ENCODE measurements at places on chromosomes 11 and 22.

GRCh38 chr22:45524966-45525365 lies 22.3 kb downstream of the FBLN1 start:
- no peak for DNase-seq

DNA sequence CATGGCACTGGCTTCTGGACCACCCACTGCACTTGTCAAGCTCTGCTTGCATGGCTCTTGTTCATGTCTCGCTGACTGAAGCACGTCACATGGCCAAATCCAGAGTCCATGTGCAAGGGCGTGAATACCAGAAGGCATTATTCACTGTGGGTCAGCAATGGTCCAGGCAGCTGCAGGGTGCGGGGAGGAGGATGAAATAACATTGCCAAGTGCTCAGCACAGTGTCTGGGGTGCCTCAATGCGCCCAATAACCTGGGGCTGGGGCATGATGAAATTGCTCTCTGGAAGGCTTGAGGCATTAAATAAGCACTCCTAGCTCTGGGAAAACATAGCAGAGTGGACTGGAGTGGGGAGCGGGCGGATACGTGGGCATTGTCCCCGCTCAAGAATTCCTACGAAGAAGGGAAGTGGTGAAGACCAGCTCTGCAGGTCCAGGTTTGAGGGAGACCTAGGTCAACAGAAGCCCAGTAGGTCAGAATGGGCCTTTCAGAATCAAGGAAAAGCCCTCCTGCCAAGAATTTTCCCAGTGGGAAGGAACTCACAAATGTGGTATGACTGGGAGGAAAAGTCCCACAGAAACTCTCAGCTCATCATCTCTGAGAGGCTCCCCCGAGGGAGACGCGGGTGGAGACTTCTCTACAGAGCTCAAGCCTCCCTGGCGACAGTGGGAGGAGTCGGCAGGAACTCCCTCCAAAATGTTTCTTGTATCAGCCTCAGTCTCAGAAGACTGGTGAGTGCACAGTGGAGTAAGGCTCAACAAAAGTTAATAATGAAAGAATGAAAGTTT lies 15.3 kb upstream of the ACCSL start:
- no peak for DNase-seq

GRCh38 chr22:18156878-18157713 lies 7.1 kb downstream of the USP18 start:
- peak; percentile 22 for DNase-seq

DNA sequence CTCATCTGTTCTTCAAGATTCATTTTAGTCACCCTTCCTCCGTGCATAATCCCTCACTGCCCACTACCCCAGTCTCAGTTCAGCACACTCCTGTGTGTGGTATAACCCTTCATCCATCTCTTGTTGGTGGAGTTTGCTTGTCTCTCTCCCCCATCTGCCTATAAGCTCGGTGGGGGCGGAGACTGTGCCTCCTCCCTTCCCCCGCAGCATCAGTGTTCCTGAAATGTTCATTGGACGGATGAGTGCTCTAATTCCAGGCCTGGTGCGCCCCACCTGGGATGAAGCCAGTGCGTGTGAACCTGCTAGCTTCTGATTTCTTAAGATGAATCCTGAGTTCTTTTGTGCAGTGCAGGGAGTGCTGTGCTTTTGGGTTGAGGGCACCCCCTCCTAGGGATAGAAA lies 100.0 kb downstream of the GRIK4 start:
- no peak for DNase-seq

- no peak for DNase-seq
These were observed 99.3 kb downstream of the FDX1 start for GRCh38 chr11:110529043-110529442.

- peak; percentile 26 for DNase-seq
These were observed 262.5 kb downstream of the DCDC1 start for GRCh38 chr11:31106968-31107576.

DNA sequence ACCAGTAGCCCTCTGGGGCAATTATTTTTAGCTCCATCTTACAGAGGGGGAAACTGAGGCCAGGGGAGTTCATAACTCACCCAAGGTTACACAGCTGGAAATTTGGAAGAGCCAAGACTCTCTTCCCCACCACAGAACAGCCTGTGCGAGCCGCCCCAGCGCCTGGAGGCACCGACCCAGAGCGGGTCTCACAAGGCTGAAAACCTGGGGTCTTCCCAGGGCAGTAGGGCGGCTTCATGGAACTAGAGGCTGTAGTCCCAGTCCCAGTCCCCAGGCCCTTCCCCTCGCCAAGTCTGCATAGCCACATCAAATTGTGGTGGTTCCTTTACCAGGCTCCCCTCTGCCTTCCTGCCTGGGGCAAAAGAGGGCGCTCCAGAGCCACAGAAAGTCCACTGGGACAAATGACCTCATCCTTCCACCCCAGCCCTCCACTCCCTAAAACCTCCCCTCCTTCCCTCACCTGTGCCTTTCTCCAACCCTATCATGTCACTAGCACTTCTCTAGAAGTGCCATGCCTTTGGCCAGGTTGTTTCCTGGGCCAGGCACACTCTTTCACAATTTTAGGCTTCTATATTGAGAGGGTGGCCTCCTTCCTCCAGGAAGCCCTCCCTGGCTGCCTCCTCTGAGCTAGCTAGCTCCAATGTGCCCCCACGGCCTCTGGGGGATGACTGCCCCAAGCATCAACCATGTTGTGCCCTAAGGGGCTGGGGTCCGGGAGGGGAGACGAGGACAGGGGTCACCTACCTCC lies 15.2 kb upstream of the CDC42EP1 start:
- peak; percentile 35 for DNase-seq

All from activated T-cell treated with anti-CD3 and anti-CD28 coated beads for 1 hour (primary cell).